NCI-H1092 treated with DMSO at 0.1 percent for 48 hours (cell line): ENCODE measurements at places on chromosomes 16 and 17.

GRCh38 chr17:49521088-49521450, 26.0 kb downstream of the NGFR start:
- no peak for DNase-seq

- no peak for DNase-seq
These were observed 32.4 kb upstream of the NF1 start for GRCh38 chr17:31062346-31062745.

GRCh38 chr17:35293151-35293847, 50.4 kb downstream of the SLFN5 start:
- DNase-seq = no peak

DNA sequence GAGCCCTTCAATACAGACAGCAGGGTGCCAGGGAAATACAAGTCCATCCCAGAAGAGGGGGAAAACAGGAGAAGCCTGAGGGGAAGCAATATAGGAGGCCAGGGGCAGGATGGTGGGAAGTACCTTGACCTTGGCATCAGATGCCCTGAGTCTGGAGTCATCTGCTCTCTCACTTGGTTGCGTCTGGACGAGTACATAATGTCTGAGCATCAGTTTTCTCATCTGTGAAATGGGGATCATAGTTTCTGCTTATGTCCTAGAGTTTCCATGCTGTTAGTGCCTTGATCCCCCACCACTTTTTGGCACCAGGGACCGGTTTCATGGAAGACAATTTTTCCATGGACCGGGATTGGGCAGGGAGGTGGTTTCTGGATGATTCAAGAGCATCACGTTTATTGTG, 2.3 kb downstream of the STAT5A start:
- no peak for DNase-seq

DNA sequence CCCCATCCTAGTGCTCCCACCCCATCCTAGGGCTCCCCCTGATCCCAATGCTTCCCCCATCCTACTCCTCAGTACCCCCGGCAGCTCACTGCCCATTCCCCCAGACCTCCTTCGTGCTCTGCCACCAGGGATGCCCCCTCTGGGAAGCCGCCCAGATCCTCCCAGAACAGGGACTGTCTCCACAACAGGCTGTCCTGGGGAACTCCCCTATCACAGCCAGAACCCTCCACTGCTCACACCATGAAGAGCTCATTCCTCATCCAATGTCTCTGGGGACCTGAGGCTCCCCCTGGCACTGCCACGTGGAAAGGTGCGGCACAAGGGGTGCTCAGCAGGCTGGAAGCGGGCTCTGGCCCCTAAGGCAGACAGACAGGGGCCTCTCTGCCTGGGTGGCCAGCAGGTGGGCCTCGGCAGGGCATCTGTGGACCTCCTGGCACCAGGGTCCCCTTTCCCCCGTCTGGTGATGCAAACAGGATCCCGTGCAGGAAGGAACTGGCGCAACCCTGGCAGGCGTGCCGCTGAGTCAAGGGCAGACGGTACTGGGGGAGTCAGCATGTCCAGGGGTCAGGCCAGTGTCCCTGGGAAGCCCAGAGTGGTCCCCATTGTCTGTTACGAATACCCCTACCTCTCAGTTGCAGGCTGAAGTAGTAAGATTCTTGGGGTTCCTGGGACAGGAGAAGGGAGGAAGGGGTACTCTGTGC, 14.8 kb upstream of the PVALEF start:
- DNase-seq = no peak

DNA sequence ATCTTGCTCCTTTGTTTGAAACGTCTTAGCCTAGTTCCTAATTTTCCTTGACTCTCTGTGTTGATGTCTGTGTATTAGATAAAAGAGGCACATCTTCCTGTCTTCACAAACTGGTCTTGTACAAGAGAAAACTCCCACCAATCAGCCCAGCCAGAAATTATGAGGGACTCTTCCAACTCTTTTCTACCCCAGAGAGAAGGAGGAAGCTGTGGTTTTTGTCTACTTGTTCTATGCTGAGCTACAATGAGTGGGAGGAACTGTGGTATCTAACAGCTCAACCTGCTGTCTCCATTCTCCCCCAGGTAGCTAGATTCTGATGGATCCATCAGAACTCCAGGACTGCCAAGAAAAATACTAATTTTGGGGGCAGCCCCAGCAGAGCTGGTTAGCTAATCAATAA, 392.5 kb downstream of the HS3ST3B1 start:
- no peak for DNase-seq

DNA sequence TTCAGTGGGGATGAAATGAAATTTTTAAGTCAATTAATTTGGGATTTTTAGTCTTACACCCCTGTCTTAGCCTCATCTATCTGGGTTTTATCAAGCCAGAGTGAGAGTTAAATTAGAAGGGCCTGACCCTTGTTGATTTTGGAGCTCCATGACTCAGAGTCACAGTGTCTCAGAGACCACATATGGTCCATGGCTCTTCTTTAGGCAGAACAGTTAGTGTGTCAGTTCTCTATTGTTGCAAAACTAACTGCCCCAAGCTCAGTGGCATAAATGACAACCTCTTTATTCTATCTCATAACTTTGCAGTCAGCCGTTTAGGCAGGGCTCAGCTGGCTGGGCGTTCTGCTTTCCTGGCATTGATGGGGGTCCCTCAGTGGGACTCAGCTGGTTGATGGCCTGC, 44.7 kb downstream of the IRF8 start:
- no peak for DNase-seq

DNA sequence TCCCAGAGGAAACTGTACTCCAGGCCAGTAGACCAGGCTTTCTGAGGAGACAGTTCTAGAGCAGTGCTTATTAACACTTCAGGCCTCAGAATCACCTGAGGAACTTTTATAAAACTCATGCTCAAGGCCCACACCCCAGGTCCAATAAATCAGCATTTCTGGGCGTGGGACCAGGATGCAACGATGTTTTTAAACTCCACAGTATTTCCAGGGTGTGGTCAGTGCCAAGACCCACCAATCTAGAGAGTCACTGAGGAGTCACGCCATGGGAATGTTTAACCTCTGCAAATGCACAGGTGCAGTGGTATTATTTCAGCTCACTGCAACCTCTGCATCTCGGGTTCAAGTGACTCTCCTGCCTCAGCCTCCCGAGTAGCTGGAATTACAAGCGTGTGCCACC, 3.9 kb upstream of the TRPV1 start:
- DNase-seq = no peak

DNA sequence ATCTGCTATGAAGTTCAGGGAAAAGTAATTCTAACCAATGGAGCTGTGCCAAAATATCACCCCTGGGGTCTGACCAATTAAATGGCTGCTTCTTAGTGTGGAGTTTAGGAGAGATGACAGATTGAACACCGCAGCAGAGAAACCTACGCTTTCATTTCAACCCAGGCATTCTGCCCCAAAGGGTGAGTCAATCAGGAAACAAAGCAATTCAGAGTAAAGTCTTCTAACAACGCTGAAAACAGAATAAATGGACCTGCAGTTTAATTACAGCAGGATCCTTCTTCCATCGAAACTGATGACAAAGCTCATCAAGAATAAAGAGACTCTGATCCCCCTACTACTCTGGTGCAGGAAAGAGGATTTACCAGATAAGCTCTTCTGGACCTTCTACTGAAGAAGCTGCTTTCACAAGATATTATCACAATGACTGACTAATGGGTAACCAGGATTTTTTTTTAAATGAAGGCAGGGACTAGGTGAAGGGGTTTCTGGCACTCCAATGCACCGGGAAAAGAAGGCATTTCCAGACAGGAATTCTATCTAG, 16.7 kb downstream of the RFFL start:
- DNase-seq = no peak

GRCh38 chr16:85064186-85064585, 36.6 kb downstream of the KIAA0513 start:
- DNase-seq = no peak

- peak; percentile 28 for DNase-seq
These were observed 979 bp downstream of the ABHD15 start for GRCh38 chr17:29565643-29566472.

DNA sequence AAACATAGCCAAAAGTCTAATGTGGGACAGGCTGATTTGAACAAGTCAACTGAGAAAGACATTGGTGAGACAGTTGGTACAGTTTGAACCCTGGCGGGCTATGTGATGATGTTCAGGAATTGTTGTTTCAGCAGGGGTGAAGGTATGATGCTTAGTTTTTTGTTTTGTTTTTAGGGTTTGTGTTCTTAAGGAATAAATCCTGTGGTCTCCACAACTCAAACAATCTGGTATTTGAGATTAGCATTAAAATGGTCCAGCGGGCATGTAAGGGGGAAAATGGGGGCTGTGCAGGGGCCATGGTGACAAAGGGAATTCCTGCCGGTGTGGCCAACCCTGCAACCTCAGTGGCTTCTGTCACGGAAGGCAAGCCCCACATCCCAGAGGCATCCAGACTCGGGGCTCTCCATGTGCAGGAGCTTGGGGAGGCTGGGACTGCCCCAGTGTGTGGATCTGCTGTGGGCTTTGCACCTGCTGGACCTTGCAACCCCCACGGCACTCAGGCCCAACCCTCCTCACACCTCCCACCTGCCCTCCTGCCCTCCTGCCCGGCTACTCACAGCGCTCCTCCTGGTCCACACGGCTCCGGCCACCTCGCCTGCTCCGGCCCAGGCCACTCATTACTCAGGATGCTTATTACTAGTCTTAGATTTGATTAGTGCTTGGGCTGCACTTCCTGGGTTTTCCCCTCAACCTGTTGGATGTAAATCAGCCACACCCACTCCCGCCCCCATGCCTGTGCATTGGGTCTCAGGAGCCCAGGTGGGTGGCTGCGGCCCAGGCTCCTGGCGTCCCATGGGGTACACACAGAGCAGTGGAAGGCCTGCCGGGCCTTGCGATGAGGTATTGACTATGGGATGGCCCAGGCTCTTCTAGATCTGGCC, at the start of gene TNFRSF13B:
TNFRSF13B (minus strand) TSS at position 661 of the 881 bp plus-strand sequence; CDS start at position 618, 43 bp downstream.
- no peak for DNase-seq

GRCh38 chr17:73042809-73043685, 49.4 kb downstream of the SLC39A11 start:
- no peak for DNase-seq

GRCh38 chr17:32141258-32141657, 1.0 kb upstream of the RHOT1 start:
- DNase-seq = peak; percentile 89

- DNase-seq = no peak
These were observed 105.8 kb downstream of the SNX29 start for GRCh38 chr16:12082226-12082887.

DNA sequence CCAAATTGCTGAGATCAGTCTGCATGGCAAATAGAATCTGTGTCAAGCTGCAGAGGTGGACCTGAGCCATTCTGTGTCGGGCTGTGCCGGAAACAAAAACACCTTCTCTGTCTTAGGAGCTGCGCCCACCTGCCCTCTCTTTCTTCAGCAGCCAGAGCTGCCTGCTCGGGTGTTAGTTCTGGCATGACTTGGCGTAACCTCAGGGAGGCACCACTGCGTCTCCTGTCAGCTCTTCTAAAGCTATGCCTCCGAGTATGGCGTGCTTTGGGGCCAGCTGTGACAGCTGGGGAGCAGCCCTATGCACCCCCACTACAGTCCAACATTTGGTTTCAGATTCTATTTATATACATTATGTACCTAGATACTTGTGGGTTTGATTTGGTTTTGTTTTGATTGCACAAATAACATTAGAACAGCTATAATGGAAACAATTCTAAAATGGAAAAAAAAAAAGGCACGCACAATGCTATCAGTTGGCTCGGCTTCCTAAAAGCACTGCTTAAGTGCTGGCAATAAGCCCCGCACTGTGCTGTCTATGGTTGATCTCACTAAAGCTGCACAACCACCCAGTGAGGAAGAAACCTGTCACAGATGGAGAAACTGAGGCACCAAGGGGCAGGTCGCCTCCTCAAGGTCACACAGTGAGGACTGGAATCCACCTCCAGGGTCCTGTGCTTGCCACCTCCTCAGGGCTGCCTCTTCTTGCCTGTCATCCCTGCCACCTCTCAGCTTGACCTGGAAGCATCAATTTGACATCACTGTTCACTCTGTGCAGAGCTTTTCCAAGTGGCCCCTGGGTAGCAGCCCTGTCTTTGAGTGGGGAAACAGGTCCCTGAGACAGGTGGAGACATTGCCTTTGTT, 18.7 kb upstream of the ADGRG1 start:
- DNase-seq = peak; percentile 90

GRCh38 chr17:11302401-11303186, 61.6 kb downstream of the SHISA6 start:
- no peak for DNase-seq

DNA sequence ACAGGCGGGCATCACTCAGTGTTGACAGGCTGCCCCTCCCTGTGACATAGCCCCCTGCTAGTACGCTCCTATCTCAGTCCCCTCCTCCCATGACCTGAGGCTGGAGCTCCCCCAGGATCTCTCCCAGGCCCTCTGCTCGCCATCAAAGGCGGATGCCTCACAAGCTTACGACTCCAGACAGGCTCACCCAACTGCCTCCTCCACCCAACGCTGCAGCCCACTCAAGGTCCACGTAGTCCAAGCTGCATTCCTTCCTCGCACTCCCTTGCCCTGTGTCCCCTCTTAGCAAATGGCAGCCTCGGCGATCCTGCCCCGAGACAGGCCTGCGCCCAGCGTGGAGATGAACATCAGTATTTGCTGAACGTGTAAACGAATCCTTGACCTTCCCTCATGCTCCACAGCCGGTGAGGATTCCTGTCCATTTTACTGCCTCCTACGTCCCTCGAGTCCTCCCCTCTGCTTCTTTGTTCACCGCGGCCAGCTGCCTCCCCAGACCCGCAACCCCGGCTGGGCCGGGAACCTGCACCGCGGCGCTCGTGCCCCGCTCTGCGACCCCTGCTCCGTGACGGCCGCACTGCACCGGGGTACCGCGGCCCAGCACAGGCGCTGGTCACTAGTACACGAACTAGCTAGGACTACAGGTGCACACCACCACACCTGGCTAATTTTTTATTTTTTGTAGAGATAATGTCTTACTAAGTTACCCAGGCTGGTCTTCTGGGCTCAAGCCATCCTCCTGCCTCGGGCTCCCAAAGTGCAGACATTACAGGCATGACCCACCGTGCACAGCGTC, 838 bp upstream of the TMEM97 start:
- DNase-seq = peak; percentile 56

GRCh38 chr16:18832006-18832405, 30.7 kb upstream of the ARL6IP1 start:
- DNase-seq = no peak

GRCh38 chr17:37466471-37466870, 23.2 kb upstream of the DUSP14 start:
- no peak for DNase-seq

- DNase-seq = no peak
These were observed 26.5 kb downstream of the ASIC2 start for GRCh38 chr17:33266611-33267010.

GRCh38 chr16:47065766-47066688, 77.7 kb downstream of the NETO2 start:
- DNase-seq = no peak

GRCh38 chr16:74608944-74609343, 2.0 kb upstream of the GLG1 start:
- DNase-seq = no peak

DNA sequence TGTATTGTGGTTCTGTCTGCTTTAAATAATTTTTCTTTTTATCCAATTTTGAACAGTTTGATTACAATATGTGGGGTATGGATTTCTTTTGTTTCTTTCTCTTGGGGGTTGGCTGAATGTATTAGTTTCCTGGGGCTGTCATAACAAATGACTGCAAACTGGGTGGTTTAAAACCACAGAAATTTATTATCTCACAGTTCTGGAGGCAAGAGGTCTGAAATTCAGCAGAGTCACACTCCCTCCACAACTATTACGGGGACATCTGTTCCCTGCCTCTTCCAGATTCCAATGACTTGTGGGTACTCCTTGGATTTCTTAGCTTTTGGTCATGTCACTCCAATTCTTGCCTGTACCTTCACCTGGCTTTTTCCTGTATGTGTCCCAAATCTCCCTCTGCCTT, 23.7 kb downstream of the COX11 start:
- DNase-seq = no peak

GRCh38 chr17:36817483-36818048, 119.7 kb upstream of the LHX1 start:
- no peak for DNase-seq
